Fibroblast of the aortic adventitia (primary cell): ENCODE measurements at places on chromosomes 11 and 22.

DNA sequence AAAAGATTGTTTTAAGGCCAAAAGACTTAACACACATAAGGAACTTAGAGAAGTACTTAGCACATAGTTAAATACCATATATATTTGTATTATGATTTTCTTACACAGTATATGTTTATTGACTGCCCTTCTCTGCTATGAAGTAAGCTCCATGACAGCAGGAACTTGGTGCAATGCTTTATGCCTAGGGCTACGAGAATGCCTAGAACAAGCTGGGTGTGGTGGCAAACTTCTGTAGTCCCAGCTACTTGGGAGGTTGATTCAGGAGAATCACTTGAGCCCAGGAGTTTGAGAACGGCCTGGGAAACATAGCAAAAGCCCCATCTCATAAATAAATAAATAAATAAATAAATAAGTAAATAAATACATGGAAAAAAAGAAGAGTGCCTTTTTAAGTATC, 1.9 kb downstream of the SLC5A12 start:
- DNase-seq: no peak

DNA sequence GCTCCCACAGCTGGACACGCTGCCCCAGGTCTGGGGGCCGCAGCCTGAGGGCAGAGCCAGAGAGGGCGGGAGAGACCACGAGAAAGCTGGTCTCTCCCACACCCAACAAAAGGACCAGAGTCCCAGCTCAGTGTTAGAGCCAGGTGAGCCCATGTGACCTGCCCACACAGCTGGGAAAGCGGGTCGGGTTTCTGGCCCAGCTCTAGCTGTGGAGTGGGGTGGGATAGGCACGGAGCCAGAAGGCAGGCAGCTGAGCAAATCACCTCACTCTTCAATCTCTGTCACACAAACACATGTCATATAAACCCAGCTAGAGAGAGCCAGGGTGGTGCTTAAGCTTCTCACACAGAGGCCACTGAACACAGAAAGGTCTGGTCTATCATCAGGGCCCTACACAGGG, 7.8 kb upstream of the EIF3D start:
- DNase-seq: no peak

GRCh38 chr11:3003396-3004231, 11.5 kb upstream of the NAP1L4 start:
- no peak for DNase-seq

GRCh38 chr22:30062950-30063349, 17.3 kb upstream of the HORMAD2 start:
- no peak for DNase-seq

GRCh38 chr11:132734217-132734616, 798.1 kb downstream of the OPCML start:
- DNase-seq: no peak

DNA sequence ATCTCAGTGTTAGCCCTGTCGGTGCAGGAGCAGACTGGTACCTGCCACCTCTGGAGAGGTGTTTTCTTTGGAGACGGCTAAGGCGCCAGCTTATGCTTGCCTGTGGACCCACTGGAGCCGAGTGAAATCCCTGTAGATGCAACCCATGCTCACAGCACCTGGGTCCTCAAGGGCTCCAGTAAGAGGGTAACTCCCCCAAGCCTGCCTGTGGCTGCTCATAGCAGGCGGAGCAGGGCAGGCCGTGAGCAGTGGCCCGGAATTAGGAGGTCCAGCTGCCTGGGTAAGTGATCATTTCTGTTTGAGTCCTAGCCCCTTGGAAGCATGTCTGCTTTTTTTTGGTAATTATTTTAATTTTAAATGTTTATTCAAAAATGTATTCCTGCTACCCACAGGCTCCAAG, 43.8 kb downstream of the NAT10 start:
- DNase-seq: no peak

GRCh38 chr11:70578371-70578770, 180.0 kb downstream of the CTTN start:
- no peak for DNase-seq

DNA sequence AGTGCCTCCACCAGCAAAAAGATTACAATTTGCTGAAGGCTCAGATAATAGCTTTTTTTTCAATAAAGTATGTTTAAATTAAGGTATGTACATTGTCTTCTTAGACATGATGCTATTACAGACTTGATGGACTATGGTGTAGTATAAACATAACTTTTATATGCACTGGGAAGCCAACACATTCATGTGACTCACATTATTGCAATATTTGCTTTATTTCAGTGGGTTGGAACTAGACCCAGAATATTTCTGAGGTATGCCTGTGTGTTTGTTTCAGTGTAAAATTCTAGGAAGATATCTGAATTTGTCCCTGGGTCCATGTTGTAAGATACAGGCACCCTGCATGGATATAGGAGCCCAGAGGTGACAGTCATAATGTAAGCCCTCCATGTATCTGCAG, 120.0 kb upstream of the BDNF start:
- peak; percentile 32 for DNase-seq
